ENCODE measurements at places on chromosomes 1 and 21. TPM values are rescaled to one million over a fixed set of nuclear protein-coding genes. Genes with fewer than 3 reads are reported as not detected.

- no peak for DNase-seq
Measured at GRCh38 chr1:89453123-89453972, 71.3 kb upstream of the LRRC8B start.

The KRTAP11-1 gene
- total RNA-seq: not detected

DNA sequence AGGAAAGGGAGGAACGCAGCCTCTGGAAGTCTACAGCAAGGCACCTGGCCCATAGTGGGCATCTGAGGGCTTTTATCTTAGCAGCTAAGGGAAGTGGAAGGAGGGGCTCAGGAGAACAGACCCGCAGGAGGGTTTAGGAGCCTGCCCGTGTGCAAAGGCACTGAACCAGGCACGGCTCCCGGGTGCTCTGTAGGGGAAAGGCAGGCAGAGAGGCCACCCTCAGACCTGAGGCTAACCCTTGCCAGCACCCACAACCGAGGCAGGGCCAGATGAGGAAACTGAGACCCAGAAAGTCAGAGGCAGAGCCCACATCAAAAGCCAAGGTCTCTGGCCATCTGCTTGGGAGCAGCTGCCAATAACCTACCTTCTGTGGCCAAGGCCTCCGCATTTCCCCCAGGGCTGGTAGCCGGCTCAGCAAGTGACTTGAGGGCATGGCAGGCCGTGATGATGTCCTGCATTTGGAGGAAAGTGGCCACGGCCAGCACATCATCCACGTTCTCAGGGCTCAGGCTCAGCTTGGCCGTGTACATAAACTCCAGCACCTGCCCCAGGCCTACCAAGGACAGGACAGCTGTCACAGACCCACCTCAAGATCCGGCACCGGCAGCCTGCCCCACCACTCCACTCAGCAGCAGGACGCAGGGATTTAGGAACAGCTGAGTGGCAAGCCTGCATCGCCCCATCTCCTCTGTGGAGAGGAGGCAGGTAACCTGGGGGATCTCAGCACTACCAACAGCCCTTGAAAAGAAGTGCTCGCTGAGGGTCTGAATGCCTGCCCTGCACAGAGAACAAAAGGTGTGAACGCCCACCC, 29.1 kb downstream of the ZBTB17 start:
- DNase-seq: no peak

- DNase-seq: no peak
Measured at GRCh38 chr21:41975391-41976272, 21.8 kb upstream of the C2CD2 start.

- no peak for DNase-seq
Measured at GRCh38 chr1:156553860-156554485, 18.4 kb downstream of the IQGAP3 start.

GRCh38 chr21:31898933-31899630, 26.3 kb downstream of the HUNK start:
- no peak for DNase-seq

DNA sequence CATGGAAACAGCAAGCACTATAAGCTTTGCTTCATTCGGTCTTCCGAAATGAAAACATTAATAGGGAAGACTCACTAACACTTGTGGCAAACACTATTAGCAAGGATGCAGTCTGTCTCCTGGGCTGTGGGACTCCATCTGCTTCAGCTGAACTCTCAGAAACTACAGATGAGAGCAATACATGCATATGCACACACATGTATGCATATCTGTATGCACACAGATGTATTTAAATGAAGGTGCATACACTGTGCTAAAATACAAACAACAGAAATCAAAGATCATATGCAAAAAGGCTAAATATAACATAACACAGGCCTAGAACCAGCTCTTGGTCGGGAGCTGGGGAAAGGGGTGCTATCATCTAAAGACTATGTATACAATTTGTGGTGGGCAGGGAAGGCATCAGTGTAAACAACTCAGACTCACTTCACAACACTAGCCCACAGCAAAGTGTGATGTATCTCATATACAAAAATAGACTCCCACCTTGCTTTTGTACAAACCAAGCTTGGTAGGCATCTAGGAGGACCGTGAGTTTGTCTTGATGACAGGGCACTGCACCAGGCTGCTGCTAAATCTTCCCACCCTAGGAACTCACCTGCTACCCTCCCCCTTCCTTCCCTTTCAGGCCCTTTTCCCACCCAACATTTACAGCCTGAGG, 32.8 kb downstream of the CDC7 start:
- no peak for DNase-seq

DNA sequence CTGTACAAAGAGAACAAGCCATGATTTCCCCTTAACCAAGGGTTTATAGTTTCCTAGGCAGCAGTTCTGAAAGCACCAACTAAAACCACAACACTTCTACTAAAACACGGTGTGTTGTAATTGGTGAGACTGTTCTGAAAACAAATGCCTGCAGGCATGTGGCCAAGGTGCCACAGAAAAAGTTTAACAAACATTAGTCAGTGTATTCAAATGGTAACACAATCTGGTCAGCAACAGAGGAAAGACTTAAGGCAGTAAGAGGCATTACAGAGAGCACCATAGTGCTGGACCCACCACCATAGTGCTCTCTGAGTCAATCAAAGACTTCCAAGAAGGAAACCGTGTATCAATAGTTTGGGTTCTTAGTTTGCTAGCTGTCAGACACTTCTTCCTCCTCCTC, 16.7 kb downstream of the SNIP1 start:
- DNase-seq: no peak

GRCh38 chr1:3403011-3403345, 51.5 kb upstream of the ARHGEF16 start:
- no peak for DNase-seq

The RGSL1 gene
- total RNA-seq: not detected
